Aorta (tissue), 5 donors: ENCODE measurements at places on chromosomes 12 and 14.

DNA sequence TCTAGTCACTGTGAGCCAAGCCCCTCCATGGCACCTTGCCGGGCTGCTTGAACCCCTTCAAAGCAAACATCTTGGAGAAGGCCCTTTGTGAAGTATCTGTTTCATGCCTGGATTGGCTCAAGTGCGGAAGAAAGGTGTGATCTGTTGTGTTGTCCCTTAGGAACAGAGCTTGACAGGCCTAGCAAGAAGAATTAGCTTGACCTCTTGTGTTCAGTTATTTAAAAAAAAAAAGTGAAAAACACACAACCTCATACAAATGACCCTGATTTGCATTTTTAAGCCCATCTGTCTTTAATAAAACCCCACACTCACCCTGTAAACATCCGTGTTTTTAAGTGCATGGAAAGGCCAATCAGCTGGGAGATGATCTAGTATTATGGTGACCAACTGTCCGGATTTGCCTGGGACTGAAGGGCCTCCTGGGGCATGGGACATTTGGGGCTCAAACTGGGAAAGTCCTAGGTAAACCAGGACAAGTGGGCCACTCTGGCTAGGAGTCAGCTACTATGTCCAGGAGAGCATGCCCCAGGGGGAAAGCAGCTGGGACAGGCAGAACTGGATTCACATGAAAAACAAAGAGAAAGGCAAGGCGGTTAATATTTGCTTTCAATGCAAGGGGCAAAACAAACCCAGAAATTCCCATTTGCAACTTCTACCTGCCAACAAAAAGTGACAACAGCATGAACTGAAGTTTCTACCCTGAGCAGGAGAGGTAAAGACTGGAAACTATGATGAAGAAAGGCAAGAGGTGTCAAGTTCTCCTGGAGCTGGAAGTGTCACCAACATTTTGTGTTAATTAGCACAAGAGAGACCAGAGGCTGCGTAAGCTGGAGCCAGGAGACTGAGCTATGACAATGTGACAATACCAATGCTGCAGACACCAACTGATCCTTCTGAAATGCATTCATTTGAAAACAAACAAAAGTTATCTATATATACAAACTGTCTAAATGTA, 78.6 kb downstream of the CLMN start:
- no peak for DNase-seq

DNA sequence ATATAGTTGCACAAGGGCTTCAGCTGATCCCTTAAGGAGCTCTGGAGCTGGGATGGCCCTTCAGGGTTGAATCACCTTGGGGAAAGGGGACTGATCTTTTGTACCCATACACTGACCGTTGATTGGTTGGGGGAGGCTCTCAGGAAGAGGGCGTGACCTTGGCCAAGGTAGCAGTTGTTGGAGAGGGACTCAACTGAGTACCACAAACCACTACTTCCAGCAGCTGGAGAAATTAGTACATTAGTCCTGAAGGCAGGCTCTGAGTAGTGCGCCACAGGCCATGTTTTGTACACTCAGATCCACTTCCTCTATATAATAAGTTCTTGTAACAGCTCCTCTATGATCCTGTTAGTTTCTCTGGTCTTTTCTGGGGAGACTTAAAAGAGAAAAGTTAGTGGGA, 317.6 kb downstream of the CCDC91 start:
- no peak for DNase-seq

- no peak for DNase-seq
Measured at GRCh38 chr12:77324416-77324762, 259.0 kb upstream of the E2F7 start.

DNA sequence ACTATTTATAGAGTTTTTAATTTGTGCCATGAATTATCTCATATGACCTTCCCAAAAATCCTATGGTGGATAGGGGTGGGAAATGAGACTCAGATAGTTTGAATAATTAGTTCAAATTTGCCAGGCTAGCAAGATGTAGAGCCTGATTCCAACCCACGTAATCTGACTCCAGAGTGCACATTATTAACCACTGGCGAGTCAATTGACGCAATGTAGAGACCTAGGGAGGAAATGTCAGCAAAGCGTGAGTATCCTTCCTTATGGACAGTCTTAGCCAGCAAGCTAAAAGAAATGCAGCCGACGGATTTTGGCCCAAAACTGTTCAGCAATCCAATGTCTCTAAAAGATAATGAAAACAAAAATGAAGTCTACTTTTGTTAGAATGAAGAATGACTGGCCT, 193.3 kb upstream of the KRR1 start:
- DNase-seq, result no peak

DNA sequence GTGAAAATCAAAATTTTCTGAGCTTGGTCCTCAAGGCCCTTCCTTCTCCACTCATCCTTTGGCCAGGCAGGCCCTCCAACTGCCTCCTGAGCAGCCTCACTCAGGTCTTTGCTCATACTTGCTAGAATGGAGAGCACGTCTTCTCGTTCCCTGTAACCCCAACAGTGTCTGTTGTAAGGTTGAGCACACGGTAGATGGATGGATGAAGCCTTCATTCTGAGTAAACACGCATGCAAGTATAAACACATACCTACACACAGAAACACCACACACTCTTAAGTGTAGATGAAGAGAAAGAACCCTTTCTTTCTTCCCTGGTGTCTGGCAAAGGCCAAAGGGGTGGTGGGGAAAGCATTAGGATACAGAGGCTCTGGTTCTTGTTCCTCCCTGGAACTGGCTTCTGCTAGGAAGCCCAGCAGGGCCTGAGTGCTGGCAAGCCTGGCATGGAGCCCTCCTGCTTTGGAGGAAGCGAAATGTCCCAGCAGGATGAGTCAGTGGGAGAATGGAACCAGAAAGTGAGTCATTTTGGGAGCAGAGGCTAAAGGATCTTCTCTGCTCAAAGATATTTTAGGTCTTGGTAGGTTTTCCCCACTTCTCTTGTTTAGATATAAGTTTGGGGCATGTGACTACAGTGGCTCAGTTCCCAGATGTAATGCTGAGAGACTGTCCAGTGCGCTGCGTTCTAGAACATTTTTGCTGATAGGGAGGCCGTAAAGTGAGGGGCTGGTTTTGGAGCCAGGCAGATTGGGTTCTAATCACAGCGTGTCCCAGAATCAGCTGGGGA, 127.4 kb downstream of the CACNA1C start:
- DNase-seq, result peak; percentile 93

GRCh38 chr14:48943913-48944312, 642.3 kb downstream of the RPS29 start:
- no peak for DNase-seq

- DNase-seq, result peak; percentile 59
Measured at GRCh38 chr12:1806301-1807086, 13.9 kb upstream of the LRTM2 start.

- DNase-seq, result no peak
Measured at GRCh38 chr12:30546121-30546520, 149.5 kb downstream of the IPO8 start.

- no peak for DNase-seq
Measured at GRCh38 chr12:32567296-32567674, 111.8 kb upstream of the DNM1L start.

DNA sequence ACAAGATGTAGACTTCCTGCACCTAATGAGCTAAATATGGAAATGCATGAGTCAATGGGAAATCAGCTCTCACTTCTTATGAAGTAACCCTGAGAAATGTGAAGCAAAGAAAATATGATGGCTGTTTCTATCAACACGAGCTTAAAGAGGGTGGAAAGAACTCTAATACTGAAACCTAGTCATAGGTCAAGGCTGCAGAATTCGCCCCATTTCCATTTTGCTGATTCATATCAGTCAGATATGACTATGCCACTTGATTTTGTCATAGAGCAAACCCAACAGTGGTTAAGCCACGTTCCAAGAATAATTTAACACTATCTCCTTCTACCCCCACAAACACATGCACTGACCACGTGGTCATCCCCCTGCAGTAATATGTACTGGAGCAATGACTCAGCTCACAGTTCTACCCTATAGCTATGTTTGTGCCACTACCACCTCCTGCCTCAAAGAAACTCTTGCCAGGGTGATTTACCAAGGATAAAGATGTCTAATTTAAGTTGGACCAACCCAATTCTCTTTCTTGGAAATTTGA, 157.5 kb downstream of the TMTC3 start:
- no peak for DNase-seq

- no peak for DNase-seq
Measured at GRCh38 chr12:102527171-102527720, 46.9 kb upstream of the IGF1 start.

- DNase-seq, result no peak
Measured at GRCh38 chr12:33794954-33795353, 227.3 kb upstream of the ALG10 start.

DNA sequence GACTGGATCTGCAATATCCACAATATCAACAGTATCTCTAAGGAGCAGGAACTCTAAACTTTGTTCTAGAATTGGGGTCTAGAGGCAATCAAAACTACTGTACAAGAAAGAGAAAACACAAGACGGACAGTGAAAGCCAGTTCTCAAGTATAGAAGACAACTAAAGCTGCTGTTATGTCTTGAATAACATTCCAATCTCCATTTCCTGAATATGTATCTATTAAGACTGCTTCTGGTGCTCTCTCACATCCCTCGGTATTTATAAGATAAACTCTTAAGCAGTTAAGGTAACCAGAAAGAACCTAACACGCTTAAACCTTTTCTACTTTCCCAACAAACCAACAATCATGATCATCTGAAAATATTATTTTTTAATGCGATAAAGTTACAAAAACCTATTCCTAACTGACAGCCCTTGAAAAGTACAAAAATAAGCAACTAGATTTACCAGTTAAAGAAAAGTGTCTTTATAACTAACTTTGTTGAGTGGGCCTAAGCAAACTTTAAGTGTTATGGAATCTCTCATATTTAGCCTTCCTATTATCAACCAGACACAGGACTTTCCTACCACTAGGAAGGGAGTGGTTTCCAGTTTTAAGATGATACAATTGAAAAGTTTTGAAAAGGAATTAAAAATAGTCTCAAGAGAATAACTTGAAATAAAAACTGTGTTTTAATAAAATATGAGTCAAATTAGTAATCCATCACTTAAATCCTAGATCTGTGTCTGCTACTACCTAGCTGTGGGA, 30.7 kb downstream of the NUMB start:
- no peak for DNase-seq

DNA sequence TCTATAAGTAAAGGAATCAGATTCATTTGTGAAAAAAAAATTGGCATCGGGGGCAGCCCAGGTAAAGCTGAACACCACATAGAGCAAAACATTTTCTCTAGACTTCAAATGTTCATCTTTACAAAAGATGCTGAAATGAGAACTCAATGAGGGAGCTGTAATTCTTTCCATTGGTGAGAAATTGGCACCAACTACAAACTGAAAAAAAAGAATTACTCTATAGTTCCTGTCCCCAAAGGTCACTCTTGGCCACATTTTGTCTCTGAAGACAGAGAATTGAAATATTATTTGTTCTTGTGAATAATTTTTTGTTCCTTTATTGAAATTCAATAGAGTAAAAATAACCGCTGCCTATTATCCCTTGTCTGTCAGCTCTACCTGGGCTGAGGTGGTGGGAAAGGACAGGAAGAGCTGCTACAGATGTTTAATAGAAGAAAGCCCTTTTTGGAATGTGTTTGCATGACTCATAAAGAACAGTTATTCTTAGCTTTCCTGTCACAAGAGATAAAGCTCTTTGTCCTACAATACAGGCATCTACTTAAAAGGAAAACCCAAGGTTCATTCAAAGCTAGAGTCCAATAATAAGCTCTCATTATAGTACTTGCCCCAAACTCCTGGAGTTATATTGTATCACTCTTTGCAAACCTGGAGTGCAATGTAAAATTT, 380.1 kb upstream of the KITLG start:
- no peak for DNase-seq

GRCh38 chr12:19757317-19757877, 318.1 kb downstream of the AEBP2 start:
- DNase-seq, result no peak

DNA sequence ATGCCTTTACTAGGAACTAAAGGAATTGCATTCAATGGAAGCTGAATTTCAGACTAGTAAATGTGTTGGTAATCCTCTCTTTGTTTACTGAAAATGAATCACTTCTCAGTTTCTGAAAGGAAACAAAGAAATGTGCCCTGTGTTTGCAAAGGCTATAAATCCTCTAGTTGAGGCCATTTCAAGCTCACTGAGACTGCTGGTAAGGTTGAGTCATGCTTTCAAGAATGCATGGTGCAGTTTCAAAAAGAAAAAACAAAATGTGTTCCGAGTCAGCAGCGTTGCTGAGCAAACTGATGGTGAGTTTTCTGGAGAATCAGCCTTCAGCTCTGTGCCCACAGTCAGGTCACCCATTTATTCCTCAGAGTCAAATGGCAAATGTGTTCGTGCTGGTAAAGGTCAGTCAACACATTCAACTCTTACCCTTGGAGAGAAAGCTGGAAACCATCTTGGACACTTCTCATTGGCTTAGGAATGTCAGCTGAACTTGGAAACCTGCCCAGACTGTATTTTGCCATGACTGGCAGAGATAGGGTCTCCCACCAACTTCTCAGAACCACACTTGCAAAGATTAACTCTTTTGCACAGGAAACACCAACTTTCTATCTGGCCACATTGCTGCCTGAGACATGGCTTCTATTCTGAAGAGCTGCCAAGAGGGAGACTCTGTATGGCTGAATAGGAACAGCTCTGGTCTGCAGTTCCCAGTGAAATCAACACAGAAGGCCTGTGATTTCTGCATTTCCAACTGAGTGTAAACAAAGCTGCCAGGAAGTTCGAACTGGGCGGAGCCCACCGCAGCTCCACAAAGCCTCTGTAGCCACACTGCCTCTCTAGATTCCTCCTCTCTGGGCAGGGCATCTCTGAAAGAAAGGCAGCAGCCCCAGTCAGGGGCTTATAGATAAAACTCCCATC, 484.4 kb downstream of the ATP23 start:
- peak; percentile 63 for DNase-seq

DNA sequence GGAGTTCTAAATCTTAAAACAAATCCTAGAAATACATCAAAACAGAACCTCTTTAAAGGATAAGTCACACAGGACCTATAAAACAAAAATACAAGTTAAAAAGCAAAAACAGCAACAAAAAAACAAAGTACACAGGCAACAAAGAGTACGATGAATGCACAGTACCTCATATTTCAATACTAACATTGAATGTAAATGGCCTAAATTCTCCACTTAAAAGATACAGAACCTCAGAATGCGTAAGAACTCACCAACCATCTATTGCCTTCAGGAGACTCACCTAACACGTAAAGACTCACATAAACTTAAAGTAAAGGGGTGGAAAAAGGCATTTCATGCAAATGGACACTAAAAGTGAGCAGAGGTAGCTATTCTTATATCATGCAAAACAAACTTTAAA, 172.2 kb upstream of the AMIGO2 start:
- no peak for DNase-seq

DNA sequence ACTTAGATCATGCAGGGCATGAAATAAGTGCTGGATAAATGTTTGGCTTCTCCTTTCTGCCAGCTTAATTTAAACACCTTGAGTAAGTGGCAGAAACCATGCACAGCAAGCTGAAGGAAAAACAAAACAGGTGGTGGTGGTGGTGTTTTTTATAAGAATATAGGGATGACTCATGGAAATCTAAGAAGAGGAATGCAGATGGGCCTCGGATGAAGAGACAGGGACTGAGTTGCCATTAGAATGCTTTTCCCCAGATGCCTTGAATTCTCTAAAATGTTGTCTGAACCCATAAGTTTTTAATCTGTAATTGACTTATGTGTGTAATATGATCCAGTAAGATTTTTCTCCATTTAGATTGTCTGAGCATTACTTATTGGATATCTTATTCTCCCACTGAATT, 93.1 kb upstream of the ZDHHC17 start:
- no peak for DNase-seq
